SJCRH30 (cell line): ENCODE measurements at places on chromosomes 1 and 21. TPM values are rescaled to one million over a fixed set of nuclear protein-coding genes. Genes with fewer than 3 reads are reported as not detected.

DNA sequence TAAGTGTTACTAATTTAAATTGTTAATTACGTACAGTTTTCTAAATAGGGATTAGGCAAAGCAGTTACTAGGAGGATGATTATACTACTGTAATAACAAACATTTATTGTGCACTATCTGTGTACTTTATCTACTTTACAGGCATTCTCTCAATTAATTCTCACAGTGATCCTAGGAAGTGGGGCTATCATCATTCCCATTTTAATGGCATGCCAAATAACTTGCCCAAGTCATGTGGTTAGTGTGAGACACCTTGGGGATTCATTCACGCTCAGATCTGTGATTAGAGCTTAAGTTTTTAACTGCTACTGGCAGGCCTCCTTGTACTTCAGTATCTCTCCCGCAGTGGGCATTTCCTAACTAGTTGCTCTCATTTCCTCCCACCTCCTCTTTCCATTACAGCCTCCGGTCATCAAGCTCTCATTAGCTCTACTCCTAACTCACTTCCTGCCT, 11.5 kb downstream of the PHLDA3 start:
- no peaks in the 10 kb centered on the region for H3K27me3 ChIP-seq
- no peaks in the 10 kb centered on the region for H3K36me3 ChIP-seq
- no peak for DNase-seq
- peak overlapping the region; percentile 61; the same call in 1 of the 2 replicates for H3K27ac ChIP-seq

DNA sequence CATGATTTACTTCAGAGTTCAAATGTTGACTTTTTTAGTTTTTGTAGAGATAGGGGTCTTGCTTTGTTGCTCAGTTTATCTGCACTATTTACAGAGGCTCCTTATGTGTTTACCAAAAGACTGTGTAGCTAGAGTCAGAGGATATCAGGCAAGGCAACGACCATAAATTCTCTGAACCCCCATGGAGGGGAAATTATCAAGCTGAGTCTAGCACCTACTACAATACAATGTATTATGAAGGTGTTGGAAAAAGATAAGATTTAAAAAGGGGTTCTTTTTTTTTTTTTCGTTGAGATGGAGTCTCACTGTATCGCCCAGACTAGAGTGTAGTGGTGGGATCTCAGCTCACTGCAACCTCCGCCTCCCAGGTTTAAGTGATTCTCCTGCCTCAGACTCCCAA, 16.4 kb downstream of the GMEB1 start:
- peaks cover 12% of the 10 kb centered on the region; the same call in 1 of the 2 replicates for H3K36me3 ChIP-seq
- no peak overlapping the region for H3K4me3 ChIP-seq
- no peaks in the 10 kb centered on the region for H3K27me3 ChIP-seq
- DNase-seq, result no peak
- H3K27ac ChIP-seq, result no peak overlapping the region

DNA sequence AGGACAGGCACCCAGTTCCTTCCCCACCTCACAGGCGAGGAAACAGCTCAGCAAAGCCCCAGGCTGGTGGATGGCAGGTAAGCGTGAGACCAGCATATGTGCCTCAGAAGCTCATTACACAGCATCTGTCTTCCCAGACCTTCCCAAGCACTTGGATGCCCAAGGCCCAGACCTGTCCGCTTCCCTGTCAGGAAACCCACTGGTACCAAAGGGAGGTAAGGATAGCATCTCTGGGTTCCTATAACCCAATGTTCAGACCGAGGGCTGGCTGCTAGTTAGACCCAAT, 3.3 kb downstream of the POFUT2 start:
- H3K4me1 ChIP-seq, result peaks cover 7% of the 10 kb centered on the region
- H3K27me3 ChIP-seq, result no peaks in the 10 kb centered on the region
- DNase-seq, result no peak
- peaks cover 18% of the 10 kb centered on the region; the same call in 1 of the 2 replicates for H3K36me3 ChIP-seq
- no peak overlapping the region for H3K27ac ChIP-seq
- H3K4me3 ChIP-seq, result no peak overlapping the region

GRCh38 chr1:33402206-33402605, 28.7 kb downstream of the PHC2 start:
- no peak for DNase-seq
- H3K27ac ChIP-seq, result no peak overlapping the region
- no peaks in the 10 kb centered on the region for H3K27me3 ChIP-seq
- H3K4me1 ChIP-seq, result no peaks in the 10 kb centered on the region
- H3K4me3 ChIP-seq, result no peak overlapping the region

- no peaks in the 10 kb centered on the region for H3K27me3 ChIP-seq
- H3K4me1 ChIP-seq, result no peaks in the 10 kb centered on the region
Measured at GRCh38 chr1:194060481-194060880, 874.1 kb upstream of the B3GALT2 start.

GRCh38 chr1:20070357-20070756, 363 bp downstream of the PLA2G5 start:
- peaks cover 9% of the 10 kb centered on the region for H3K27me3 ChIP-seq
- H3K4me3 ChIP-seq, result no peak overlapping the region

DNA sequence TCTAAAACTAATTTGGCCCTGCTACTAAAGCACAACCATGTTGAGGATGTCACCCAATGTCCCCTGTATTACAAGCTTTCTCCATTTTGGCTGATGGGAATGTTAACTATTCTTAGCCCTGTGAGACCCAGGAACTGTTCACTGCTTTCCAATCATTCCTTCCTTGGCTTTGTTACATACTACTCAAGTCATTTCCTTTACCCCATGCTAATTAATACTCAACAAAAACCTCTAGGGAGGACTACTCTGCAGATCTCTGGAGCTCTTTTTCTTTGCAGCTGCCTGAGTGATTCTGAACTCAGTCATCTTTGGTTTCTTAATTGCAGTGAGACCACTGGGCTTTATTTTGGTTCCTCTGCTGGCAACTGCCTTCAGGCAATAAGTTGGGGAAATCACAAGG, 23.3 kb upstream of the RPE65 start:
- H3K27me3 ChIP-seq, result no peaks in the 10 kb centered on the region
- DNase-seq, result no peak
- H3K27ac ChIP-seq, result no peak overlapping the region
- H3K36me3 ChIP-seq, result peaks cover 29% of the 10 kb centered on the region

- H3K27ac ChIP-seq, result no peak overlapping the region
- H3K4me1 ChIP-seq, result peaks cover 15% of the 10 kb centered on the region
- H3K4me3 ChIP-seq, result no peak overlapping the region
- DNase-seq, result no peak
Measured at GRCh38 chr1:224881762-224882211, 47.7 kb upstream of the DNAH14 start.

GRCh38 chr21:21921410-21922232, 923.4 kb downstream of the NCAM2 start:
- 0 out of 2 replicates have a peak, but pooled peaks cover 1% of the 10 kb centered on the region for H3K27me3 ChIP-seq
- H3K27ac ChIP-seq, result no peak overlapping the region
- DNase-seq, result peak; percentile 35
- no peaks in the 10 kb centered on the region for H3K36me3 ChIP-seq

- H3K4me3 ChIP-seq, result no peak overlapping the region
- no peak overlapping the region for H3K27ac ChIP-seq
- no peaks in the 10 kb centered on the region for H3K27me3 ChIP-seq
- H3K36me3 ChIP-seq, result no peaks in the 10 kb centered on the region
- no peak for DNase-seq
Measured at GRCh38 chr1:153174624-153175023, 23.9 kb upstream of the SPRR2G start.

The SPRR5 gene
- not detected in 2 replicates for total RNA-seq

The NBPF10 gene
- total RNA-seq, result 0.71 and 0.83 TPM in 2 replicates

The GJB4 gene
- not detected in 2 replicates for total RNA-seq

The ZBTB8B gene
- not detected in 2 replicates for total RNA-seq

The PLA2G5 gene
- 0.46 and 0.51 TPM in 2 replicates for total RNA-seq

The KRTAP7-1 gene
- not detected in 2 replicates for total RNA-seq

The C1orf105 gene
- 17.7 and 21.0 TPM in 2 replicates for total RNA-seq

The KLHDC7A gene
- not detected in 2 replicates for total RNA-seq

The C1orf167 gene
- total RNA-seq, result not detected in 2 replicates

The HCRTR1 gene
- total RNA-seq, result not detected in 2 replicates
